ENCODE measurements at places on chromosomes 1 and 21. TPM values are rescaled to one million over a fixed set of nuclear protein-coding genes. Genes with fewer than 3 reads are reported as not detected.

Gene VANGL2
- total RNA-seq = 11.0 TPM

Gene ZNF326
- 21.1 TPM for total RNA-seq

Gene ZNF695
- 1.7 TPM for total RNA-seq

Gene SERINC2
- total RNA-seq = 4.4 TPM

Gene TTLL10
- 0.39 TPM for total RNA-seq

Gene SH2D2A
- total RNA-seq = 0.89 TPM

GRCh38 chr1:154837034-154837671 lies 32.9 kb downstream of the KCNN3 start:
- DNase-seq = no peak

DNA sequence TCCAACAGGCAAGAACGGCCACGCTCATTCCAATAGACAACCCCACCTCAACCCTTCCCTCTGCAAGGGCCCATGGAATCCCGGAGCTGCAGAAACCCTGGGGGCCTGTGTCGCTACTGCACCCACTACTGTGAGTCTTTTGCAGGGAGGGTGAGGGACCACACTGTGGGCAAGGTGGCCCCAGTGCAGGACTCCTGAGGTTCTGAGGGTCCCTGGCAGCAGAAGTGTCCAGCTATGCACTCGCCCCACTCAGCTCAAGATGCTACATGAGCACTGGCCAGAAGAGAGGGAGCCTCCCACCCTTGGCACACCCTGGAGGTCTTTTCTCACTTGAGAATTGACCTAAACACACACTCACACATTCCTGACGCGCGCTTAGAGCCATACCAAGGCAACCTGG lies 2.1 kb upstream of the PAX7 start:
- no peak for DNase-seq

GRCh38 chr1:155241069-155241679 lies 14.1 kb downstream of the ENTREP3 start:
- DNase-seq = peak; percentile 86

DNA sequence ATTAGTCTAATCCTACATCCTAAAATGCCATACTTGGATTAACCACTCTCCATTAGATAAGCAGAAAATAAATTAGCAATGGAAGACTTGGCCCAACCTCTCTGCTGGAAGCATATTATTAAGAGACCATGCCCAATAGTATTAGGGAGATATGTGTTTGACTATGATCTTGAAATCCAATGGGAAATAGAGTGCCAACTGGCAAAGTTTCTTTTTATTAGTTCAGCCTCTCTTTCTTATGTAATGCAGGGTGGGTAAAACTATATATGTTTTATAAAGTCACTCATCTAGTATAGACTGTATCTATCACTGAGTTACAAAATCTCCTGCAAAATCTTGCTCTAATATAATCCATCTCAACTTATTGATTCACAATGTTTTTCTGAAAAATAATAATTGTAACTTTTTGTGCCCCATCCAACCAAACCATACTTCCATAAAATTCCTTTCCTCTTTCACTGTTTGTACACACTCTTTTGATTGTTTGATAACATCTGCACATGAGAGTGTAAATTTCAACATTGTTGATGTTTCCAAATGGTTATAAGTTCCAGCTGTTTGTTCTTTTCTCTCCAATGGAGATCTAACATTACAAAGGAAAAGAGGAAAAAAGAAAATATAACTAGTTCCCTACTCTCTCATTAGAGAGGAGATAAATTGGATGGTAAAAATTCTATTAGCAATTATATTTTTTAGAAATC lies 408.1 kb upstream of the ADGRL2 start:
- peak; percentile 64 for DNase-seq

DNA sequence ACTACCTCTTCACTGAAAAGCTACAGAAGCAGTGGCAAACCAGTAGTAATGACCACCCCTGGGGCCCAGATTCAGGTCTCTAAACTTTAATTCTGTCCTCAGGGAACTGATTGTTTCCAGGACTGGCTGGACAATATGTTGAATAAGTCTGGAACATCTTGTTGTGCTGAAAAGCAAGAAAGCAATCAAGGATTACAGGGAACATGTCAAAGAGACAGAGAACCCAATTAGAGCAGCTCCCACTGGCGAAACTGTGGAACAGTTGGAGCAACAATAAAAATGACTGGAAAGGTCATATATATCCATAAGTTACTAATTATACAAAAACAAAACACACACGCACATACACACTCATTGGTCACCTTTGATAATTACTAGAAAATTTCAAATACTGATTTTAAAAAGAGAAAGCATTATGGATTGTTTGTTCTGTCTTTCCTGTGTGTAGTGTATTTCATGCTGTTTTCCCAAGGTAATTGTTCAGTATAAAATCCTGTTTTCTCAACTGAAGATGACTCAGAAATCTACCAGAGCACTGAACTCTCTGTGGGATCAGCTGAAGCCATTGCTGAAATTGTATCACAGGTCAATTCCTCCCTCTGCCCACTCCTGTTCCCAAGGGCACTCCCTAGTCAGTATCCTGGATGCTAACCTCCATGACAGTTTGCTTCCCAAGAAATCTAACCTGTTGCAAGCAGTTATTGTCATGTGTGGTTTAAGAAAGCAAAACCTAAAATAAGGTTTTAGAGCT lies 83.6 kb upstream of the RGS1 start:
- DNase-seq = no peak

DNA sequence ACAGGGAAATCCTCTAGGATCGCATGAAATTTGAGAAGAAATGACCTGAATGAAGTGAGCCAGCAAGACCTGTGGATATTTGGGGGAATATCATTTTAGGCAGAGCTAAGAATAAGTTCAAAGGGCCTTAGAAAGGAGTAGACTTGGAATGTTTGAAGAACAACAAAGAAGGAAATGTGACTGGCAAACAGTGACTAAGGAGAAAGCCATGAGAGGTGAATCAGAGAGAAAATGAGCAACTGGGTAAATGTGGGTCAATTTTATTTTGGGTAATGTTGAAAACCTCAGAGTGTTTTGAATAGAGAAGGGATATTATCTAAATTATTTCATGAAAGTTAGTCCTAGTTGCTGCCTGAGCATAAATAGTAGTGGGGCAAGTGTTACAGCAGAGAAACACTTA lies 672.8 kb downstream of the LMO4 start:
- DNase-seq = no peak

- peak; percentile 96 for DNase-seq
Observed at GRCh38 chr1:16612332-16613172, 812 bp downstream of the NBPF1 start.

DNA sequence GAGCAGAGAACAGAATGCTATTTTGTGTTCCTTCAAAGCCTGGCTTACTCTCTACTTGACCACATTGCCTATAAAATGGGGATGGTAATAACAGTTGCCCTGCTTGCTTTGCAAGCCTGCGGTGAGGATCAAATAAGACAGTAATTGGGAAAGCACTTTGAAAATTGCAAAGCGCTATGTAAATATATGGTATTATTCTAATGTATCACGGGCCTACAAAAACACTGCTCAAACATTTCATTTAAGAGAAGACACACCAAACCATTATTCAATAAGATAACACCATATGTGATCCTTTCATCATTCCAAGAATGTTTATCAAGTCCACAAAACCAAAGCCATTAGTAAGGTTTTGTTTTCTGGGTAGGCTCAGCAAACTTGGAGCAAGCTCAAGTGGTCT lies 208.4 kb downstream of the ROR1 start:
- no peak for DNase-seq

- DNase-seq = no peak
Observed at GRCh38 chr1:24632832-24633175, 10.3 kb upstream of the SRRM1 start.

DNA sequence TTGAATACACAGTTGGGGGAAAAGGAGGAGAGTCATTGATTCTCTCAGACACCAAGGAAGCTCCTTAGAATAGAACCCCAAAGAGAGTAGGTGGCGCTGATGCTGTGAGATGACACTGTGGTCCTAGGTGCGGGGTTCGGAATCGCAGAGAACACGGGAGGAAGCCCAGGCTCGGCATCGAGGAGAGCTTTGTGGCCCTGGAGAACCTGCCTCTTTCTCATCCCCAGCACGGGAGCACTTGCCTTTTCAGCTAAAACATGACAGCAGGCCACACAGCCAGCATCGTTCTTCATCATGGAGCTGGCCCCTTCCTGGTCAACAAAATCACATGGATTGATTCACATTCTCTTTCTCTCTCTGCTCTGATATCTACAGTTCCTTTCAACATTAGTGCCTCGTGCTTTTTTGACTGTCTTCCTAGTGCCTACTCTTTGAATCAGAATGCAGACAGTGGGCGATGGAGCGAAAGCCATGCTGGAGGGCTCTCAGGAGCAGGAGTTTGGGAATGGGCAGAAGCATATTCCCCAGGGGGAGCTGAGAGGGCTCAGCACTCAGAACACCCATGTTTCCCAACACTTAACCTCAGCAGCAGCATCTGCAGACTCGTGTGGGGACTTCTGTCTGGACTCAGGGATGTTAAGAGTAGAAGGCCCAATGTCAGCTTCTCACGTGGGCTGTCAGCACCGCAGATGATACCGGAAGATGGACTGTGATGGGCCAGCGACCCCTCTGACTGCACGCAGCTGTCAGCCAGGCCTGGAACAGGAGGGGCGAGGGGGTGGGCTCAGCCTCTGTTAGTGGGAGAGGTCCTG lies 539.4 kb downstream of the KIF26B start:
- no peak for DNase-seq

- DNase-seq = no peak
Observed at GRCh38 chr21:22898051-22898665, 1899.9 kb downstream of the NCAM2 start.

GRCh38 chr1:207084701-207085180 lies 3.9 kb upstream of the C4BPB start:
- DNase-seq = peak; percentile 62

DNA sequence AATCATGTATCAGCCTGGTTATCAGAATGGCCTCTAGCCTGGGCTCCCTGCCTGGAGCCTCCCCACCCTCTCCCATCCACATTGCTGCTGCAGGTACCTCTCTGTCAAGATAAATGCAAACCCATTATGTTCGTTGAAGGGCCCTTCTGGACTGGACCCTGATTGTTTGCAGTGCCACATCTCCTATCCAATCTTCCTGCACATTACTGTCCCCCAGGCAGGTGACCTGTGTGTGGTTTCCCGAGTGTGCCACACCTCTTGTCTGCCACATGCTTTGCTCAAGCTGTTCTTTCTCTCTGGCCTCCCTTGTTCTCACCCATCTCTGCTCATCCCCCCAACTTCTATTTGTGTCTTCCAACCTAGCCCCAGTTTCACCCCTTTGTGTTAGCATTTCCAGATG lies 32.4 kb downstream of the IER5 start:
- no peak for DNase-seq
